Osteoblast (primary cell): ENCODE measurements at places on chromosomes 11 and 22. TPM values are rescaled to one million over a fixed set of nuclear protein-coding genes. Genes with fewer than 3 reads are reported as not detected.

DNA sequence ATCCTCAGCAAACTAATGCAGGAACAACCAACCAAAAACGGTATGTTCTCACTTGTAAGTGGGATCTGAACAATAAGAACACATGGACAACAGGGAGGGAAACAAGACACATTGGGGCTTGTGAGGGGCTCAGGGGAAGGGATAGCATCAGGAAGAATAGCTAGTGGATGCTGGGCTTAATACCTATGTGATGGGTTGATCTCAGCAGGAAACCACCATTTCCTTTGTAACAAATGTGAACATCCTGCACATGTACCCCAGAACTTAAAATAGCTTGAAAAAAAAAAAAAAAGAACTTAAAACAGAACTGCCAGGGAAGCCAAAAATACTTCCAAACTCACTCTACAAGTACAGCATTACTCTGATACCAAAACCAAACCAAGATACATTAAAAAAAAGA is 33.8 kb downstream of the CASP4 start:
- no peak for DNase-seq

- peak; percentile 89 for DNase-seq
These were observed 16.4 kb upstream of the MRGPRX2 start for GRCh38 chr11:19076744-19077589.

DNA sequence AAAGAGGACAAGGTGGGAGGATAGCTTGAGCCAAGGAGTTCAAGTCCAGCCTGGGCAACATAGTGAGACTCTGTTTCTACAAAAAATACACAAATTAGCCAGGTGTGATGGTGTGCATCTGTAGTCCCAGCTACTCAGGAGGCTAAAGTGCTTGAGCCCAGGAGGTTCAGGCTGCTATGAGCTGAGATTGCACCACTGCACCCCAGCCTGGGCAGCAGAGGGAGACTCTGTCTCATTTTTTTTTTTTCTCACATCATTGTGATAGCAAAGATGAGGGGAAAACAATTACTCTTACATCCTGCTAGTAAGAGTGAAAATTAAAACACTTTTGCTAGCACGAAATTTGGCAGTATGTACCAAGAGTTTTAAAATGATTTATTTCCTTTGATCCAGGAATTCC is 463.7 kb downstream of the TMEM135 start:
- no peak for DNase-seq

PIWIL4 gene
- 1.8 and 2.1 TPM in 2 replicates for total RNA-seq

GRCh38 chr22:26985931-26986782 is 328.8 kb downstream of the MIAT start:
- peak; percentile 31 for DNase-seq

- peak; percentile 91 for DNase-seq
These were observed 364.2 kb downstream of the TENM4 start for GRCh38 chr11:79076526-79077115.

GRCh38 chr22:37419969-37420685 is 7.2 kb downstream of the ELFN2 start:
- DNase-seq = peak; percentile 91

- DNase-seq = peak; percentile 78
These were observed 301.1 kb downstream of the BLID start for GRCh38 chr11:121814962-121815361.

DNA sequence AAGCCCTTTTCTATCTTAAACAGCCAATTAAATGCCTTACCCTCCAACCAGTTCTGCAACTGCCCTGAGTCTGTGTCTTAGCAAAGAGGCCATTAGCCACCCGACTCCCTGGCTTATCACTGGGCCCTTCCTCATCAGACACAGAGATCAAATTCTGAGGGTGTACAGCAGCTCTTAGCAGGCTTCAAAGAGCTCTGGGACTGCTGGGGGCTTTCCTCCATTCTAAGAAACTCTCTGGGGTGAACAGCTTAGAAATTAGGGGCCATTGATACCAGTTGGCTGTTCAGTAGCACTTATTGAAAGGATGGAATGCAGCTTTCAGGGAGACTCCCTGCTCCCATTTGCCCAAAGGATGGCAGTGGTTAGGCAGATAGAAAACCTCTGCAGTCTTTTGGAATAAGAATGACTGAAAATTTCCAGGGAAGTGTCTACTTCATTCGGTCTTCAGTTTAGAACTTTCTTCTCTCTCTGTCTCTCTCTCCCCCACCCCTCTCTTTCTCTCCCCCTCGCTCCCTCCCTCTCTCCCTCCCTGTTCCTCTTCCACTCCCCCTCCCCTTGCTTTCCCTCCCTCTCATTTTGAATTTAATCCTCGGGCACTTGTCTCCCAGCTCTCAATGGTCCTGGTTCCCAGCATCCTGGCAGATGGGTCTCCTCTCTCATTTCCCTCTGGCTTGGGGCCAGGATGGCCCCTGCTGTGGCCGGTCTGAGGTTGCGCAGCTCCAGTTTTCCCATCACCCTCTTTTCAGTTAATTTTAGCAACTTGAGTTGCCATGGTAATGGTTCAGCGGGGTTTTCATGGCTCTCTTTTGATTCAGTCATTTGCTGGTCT is 76.4 kb downstream of the COMMD9 start:
- no peak for DNase-seq
